ENCODE measurements at places on chromosomes 2 and 18. TPM values are rescaled to one million over a fixed set of nuclear protein-coding genes. Genes with fewer than 3 reads are reported as not detected.

DNA sequence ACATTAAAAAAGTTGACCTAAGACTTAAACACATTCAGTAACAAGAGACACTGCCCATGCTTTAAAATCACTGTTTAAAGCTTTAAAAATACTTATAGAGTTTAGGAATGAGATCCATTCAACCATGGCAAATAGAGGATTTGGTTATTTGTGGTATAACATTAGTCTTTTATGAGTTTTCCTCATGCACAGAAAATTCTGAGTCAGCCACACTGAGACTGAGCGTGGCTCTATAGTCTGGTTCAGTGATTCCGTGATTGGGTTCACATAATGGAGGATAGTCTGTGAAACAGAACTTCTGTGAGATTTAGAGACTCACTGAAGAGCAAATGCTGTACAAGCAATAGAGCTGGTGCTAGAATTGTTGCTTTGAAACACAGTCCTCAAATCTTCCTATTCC, 1502.4 kb upstream of the PIK3C3 start:
- no peak for DNase-seq

Gene HOXD1
- polyA plus RNA-seq = not detected

Gene AQP12B
- not detected for polyA plus RNA-seq

DNA sequence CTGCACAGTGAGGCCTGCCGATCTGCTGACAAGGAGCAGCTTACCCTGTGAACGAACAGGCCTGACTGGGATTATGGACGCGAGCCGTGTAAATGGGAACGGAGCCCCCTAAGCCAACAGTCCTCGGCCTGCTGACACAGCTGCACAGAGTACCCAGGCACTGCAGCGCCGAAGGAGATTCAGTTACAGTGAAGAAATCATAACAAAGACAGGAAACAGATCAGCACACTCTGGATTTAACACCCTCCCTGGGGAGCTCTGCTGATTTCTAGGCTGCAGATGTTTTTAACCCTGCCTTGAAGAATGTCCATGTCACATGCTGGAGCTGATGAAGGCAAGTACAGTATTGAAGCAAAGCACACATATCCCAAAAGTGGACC, 43.4 kb downstream of the COLEC12 start:
- peak; percentile 65 for DNase-seq

Gene LYPD6
- 8.1 TPM for polyA plus RNA-seq

GRCh38 chr2:45345331-45346234, 265.5 kb downstream of the SRBD1 start:
- DNase-seq = peak; percentile 48

DNA sequence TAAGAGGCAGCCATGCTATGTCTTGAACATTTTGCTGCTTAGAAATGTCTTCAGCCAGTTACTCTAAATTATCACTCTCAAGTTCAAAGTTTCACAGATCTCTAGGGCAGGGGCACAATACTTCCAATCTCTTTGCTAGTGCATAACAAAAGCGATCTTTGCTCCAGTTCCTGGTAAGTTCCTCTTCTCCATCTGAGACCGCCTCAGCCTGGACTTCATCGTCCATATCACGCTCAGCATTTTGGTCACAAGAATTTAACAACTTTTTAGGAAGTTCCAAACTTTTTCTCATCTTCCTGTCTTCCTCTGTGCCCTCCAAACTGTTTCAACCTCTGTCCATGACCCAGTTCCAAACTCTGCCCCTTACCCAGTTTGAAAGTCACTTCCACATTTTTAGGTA, 8.8 kb upstream of the SLC35F5 start:
- DNase-seq = no peak

Gene CXCR4
- 1.3 TPM for polyA plus RNA-seq

GRCh38 chr18:42137693-42138375, 182.8 kb downstream of the PIK3C3 start:
- no peak for DNase-seq

- peak; percentile 78 for DNase-seq
Measured at GRCh38 chr2:241892299-241893137, 23.0 kb downstream of the RTP5 start.

DNA sequence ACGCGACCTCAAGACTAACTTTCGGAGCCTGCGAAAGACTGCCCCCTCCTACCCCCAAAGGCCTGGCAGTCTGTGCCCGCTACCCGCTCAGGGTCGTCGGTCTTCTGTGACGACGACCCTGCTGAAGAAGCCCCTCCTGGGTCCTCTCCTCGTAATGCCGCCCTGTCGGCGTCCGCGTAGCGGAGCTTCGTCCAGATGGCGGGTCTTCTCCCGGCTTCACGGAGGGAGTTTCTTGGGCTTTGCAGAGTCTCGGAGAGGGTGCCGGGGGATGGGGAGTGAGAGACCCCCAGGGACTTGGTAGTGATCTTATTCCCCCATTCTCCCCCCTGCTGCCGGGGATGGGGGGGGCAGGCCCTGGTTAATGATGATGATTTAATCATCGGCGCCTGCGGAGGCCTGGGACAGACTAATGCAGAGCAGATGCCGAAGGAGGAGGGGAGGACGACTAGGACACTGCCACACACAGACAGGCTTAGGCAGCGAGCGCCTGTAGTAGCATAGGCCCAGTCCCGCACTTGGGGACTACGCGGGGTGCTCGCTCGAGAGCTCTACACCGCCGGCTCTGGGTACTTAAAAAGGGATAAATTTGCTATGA, 528 bp upstream of the PCGF1 start:
- DNase-seq = peak; percentile 87

Gene GCKR
- 0.67 TPM for polyA plus RNA-seq

GRCh38 chr2:39547811-39548719, 111.0 kb upstream of the MAP4K3 start:
- no peak for DNase-seq

GRCh38 chr18:58412844-58413666, 215.8 kb downstream of the ALPK2 start:
- DNase-seq = no peak

Gene FN1
- polyA plus RNA-seq = 1,671 TPM

DNA sequence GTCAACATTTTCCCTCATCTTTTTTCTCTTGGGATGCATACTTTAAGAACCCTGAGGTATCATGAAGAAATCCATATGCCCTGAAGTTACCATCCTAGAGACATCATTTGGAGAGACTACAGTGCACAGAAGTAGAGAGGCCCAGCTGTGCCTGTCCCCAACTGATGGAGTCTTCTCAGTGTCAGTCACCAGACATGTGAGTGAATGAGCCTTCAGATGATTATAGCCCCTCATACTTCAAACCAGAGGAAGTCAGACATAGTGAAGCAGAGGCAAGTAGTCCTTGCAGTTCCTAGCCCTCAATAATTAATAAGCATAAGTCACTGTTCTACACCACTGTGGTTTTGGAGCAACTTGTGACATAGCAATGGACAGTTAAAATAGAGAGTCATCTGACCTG, 194.4 kb upstream of the ITGA4 start:
- DNase-seq = no peak

DNA sequence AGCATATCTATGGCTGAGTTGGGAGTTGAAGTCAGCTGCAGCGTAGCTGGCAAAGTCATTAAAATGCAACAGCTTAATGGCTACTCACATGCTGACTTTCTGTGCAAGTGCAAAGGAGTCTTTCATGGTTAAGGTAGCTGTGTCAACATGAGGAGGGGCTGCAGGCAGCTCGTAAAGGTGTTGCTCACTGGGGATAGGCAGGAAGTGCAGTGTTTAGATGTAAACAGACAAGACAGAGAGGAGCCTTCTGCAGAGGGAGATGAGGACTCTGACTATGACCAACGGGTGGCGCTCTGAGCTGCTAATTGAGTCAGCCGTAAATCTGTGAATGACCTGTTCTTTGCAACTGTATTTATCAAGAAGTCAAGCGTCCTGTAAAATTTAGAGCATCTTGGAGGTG, 22.3 kb upstream of the CAVIN2 start:
- DNase-seq = no peak

Gene EXOC6B
- polyA plus RNA-seq = 7.8 TPM

DNA sequence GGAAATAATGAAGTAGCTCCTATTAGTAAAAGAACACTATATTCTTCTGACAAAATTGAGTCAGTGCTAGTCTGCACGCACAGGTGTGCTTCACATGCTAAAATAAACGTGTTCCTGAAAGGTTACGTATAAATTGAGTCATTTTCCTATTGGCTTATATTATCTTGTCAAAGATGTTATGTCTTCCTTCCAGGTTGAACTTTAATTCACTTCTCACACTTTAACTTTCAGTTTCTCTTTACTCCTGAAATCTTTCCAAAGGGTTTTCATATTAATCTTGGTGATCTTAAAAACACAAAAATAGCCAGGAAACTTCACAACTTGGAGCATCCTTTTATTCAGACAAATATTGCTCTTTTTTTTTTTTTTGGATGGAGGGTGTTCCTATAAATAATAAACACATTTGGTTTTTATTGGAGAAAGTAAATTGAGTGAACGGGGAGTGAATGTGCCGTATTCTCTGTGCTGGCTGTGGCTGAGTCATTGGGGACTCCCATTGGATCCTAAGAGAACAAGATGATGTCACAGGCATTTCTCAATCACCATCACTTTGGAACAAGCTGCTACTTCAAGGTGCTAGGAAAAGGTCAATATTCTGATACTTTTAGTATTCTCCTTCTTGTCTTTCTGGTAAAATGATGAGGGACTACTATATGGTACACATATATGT, 150.2 kb upstream of the SPATS2L start:
- no peak for DNase-seq

- no peak for DNase-seq
Measured at GRCh38 chr2:174120346-174120745, 128.0 kb downstream of the OLA1 start.

Gene CYB5A
- 42.1 TPM for polyA plus RNA-seq

Measured in SK-N-SH (cell line).